ENCODE measurements at places on chromosomes 3 and 15. TPM values are rescaled to one million over a fixed set of nuclear protein-coding genes. Genes with fewer than 3 reads are reported as not detected.

- DNase-seq, result no peak
These were observed 104.6 kb downstream of the PTPRG start for GRCh38 chr3:61665987-61666386.

DNA sequence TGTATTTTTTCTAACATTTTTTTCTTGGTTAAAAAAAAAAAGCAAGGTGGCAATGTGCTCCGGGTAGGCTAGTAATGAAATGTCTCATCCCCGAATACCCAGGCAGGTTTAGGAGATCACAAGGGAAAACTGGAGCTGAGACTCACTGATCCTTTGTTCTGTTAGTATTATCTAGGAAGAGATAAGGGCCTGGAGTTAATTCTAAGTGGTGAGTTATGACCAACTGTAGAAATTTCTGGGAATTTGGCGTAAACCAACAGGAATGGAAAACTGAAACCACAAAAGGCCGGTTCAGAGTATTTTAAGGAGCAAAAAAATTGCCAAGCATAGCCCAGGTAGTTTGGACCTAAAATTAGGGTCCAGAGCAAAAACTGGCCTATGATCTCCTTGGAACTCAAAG is 12.4 kb downstream of the PPM1M start:
- DNase-seq, result no peak

DNA sequence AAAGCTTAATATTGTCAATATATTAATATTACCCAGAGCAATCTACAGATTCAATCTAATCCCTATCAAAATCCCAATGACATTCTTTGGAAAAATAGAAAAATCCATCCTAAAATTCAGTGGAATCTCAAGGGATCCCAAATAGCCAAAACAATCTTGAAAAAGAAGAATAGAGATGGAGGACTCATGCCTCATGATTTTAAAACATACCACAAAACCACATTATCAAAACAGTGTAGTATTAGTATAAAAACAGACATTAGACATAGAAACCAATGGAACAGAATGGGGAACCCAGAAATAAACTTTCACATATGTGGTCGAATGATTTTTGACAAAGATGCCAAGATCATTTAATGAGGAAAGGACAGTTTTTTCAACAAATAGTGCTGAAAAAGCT is 14.6 kb downstream of the NEK4 start:
- DNase-seq, result no peak

GRCh38 chr3:107392549-107393165 is 15.4 kb downstream of the CCDC54 start:
- DNase-seq, result no peak

GRCh38 chr3:179961703-179962078 is 75.0 kb downstream of the PEX5L start:
- DNase-seq, result no peak

DNA sequence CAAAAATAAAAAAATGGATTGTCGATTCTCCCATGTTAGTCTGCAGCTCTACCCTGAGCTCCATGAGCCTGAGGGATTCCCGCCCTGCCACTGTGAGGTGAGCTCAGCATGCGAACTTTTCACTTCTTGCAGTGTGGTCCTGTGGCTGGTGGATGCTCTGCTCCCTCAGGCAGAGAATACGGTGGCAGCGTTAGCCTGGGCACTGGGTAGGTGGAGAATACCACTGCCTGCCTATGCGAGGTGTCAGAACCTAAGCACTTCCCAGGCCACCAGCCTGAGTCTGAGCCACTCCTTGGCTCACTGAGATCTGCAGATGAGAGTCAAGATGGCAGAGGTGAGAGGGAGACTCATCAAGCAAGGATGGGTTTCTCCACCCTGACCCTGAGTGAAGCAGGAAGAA is 70.1 kb downstream of the ITGB5 start:
- DNase-seq, result no peak

Gene SLCO3A1
- 22.2 TPM for polyA plus RNA-seq

Gene TNFAIP8L3
- 6.6 TPM for polyA plus RNA-seq

Gene GPR62
- 2.5 TPM for polyA plus RNA-seq

All from spinal cord (tissue), 10 donors.